ENCODE measurements at places on chromosomes 2 and 18.

DNA sequence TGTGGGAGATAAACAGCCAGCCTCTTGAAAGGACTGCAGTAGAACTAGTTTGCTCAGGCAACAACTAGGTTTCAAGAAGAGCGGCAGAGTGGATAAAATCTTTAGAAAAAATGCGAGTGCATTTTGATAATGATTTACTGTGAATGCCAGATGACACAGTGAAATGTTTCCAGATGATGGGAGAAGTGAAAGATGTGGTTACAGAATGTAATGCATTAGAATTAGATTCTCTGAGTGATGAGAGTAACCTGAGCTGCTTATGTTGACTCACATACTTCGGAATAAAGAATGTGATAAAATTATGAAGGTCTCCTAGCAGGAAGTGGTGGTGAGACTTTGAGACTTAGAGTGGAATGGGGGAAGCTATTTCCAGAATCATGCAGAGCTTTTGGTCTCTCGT, 184.3 kb downstream of the GULP1 start:
- peak; percentile 22 for DNase-seq

DNA sequence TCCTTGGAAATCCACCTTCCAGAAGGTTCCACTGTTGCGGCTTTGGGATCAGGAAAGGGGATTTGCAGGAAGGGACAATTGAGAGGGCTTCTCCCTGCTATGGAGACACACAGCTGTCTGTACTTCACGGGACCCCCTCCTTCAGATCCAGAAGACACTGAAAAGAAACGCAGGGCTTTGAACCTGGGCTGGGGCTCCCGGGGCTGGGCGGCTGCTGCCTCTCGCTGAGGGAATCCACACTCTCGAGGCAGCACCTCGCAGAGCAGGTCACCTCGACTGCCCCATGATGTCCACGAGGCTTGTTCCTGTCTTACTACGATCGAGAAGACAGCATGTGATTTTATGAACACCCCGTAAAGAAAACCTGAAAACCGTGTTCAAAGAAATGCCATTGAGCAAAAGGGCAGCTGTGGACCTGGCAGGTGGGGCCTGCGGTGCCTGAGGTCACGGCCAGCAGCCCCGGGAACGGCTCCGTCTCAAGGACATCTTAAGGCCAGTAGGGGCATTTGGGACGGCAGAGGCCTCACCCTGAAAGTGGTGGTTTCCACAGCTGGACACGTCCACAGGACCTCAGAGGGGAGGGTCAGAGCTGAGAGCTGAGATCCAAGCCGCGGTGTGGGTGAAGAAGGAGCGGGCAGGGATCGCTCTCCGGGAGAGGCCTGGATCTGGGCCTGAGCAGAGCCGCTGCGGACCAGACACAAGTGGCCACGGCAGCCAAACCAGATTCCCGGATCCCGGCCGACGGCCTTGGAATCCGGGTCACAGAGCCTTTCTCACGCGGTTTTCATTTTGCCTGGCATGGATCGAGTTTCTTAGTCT, 165.7 kb downstream of the RTP5 start:
- DNase-seq, result no peak

DNA sequence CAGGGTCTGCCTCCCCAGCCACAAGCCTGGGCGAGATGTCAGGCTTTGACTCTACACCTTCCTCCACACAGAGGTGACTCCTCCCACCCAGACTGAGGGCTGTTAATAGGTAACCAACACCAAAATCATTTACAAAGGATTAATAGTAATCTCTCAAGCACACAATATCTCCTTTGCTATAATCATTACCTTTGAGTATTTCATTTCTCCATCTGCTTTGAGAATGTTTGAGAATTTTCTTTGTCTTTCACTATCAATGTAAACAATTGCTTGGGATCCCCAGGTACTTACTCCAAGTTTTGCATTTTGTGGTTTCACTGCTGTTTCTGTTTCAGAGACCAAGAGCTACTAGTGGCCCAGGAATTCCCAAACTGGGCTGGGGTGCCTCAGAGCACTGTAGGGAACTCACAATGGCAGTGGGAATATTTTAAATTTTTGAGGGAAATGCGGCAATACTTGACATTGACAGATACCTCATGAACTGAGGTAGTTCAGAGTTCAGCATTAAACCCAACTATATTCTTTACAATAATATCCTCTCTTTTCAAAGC, 166.4 kb upstream of the MGAT5 start:
- DNase-seq, result no peak

DNA sequence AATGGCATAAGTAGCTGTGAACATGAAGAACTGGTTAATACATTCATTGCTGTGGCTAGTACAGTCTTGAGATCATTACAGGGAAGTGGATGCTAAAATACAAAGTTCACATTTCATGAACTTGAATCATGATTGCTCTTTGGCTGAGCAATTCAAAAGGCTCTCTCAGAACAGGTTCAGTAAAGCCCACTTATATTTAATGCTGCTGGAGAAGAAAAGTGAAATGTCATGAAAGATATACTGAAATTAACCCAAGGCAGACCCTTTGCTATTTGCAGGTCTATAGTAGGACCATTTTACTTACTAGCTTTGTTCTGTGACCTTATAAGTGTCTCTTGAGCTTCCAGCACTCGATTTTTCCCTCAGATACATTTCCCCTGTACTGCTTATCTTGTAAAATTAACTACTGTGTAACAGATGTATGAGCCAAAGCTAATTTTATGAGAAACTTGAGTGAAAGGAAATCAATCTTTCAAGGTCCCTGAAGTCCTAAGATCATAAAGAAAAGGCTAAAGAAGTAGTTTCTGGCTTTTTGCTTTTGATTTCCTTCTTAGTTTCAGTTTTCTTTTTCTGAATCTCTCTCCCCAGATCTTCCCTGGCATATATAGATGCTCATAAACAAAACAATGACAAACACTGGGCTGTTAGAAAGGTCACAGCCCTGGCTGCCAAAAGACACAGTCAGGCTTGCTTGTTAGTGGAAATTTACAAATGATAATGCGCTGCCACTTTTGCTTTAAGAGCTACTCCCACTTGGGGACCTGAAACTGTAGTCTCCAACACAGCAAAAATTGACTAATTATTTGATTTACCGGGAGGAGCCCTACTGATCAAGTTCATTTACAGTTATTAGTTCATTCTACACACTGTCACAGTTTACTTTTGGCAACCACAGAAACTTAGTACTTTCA, 132.7 kb upstream of the XPO1 start:
- no peak for DNase-seq

GRCh38 chr2:37652199-37652640, 19.2 kb downstream of the CDC42EP3 start:
- peak; percentile 95 for DNase-seq

DNA sequence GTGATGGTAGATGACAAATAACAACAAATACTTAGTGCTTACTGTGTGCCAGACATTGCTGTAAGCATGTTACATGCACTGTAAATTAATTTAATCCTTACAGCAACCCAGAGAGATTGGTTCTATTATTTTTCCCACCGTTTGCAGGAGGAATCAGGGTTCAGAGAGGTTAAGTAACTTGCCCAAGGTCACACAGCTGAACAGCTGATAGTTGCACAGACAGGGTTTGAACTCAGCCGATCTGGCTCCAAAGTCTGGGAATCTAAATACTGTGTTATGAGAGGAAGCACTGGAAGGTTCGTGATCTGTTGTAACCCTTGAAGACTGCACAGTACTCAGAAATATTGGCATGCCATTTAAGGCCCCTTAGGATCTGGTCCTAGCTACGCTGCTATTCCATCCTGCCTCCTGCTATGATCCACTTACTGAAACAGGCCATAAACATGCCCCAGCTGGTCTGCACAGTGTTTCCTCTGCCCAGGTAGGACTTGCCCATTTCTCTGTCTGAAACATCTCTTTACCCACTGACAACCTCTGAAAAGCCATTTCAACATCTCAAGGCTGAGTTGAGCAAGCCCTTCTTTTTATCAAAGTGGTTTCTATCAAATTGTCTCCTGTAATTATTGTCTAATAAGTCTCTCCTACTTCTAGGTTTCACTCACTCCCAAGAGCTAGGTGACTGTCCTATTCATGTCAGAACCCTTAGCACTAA, 40.4 kb upstream of the MRPL33 start:
- no peak for DNase-seq

DNA sequence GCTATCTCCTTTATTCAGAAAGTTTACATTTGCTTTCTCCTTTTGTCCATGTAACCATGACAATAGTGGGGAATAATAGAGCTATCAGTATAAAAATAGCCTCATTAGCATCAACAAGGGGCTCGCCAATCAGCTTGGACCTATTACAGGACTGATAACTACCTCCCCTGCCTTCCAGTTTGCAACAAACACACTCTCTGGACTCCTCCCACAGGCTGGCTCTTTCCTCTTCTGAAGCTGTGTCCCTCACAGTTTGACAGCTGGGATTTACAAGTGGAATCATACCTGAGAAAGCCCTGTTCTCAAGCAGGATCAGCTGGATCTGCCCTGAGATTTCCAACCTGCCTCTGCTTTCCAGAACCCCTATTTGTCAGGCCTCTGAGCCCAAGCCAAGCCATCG, 162.5 kb downstream of the GRB14 start:
- DNase-seq, result no peak

DNA sequence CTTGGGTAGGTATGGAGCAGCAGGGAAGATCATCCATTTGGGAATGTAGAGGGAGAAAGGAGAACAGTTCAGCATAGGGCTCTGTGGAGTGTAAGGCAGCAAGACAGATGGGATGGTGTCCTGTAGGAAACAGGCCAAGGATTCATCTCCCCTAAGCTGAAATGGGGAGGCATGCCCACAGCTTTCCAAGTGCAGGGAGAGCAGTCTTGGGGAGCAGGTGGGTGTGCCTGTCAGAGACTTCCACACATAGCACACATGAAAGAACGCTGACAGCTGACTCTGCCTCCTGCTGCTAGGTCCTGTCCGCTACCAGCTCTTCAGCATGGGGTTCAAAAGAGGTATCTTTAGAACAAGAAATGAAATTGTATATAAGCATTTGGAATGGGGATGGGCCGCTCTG, 9.0 kb downstream of the SETBP1 start:
- DNase-seq, result no peak

- DNase-seq, result no peak
These were observed 157.3 kb upstream of the MMADHC start for GRCh38 chr2:149744865-149745264.

GRCh38 chr2:25651066-25651465, 22.3 kb downstream of the DTNB start:
- no peak for DNase-seq

- DNase-seq, result no peak
These were observed 11.6 kb upstream of the TBC1D8 start for GRCh38 chr2:101162561-101163330.

DNA sequence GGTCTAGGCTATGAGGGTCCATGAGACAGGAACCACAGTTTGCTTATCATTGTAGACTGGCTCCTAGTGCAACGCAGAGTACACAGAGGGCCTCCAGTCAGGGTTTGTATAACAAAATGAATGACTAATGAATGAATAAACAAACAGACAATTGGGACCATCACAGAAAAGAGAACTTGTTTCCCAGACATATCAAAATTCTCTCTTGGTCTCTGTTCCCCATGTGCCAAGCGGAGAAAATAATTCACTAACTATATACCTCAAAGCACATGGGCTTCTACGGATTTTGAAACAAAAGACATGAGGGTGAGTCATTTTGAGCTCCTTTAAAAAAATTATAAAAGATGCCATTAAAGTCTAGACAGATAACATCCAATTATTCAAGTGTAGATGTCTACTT, 28.0 kb downstream of the INO80C start:
- DNase-seq, result no peak

- no peak for DNase-seq
These were observed 23.6 kb upstream of the LRRTM1 start for GRCh38 chr2:80328159-80328571.

DNA sequence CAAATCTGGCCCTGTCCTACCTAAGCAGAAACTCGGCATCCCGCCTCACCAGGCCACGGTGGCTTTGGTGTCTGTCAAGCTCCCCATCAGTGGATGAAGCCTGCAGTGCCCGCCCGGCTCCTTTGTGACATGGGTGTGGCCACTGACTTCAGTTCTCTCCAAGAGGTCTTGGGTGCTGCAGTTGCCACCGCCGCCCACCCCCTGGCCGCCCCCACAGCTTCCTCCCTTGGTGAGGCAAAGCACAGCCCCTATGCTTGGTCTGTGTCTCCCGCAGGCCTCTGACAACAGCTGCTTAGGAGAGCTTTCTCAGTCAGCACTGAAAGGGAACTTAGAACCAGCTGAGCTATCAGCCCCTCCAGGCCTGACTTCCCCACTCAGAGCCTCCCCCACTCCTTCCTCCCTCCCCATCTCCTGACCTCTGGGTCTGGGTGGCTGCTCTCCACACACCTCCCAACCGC, 22.9 kb upstream of the GPR55 start:
- DNase-seq, result no peak

GRCh38 chr2:226396541-226396940, 403.1 kb downstream of the IRS1 start:
- no peak for DNase-seq

- DNase-seq, result no peak
These were observed 105.0 kb upstream of the ITGA4 start for GRCh38 chr2:181352158-181352557.

- DNase-seq, result no peak
These were observed 89.2 kb upstream of the COL5A2 start for GRCh38 chr2:189268763-189269162.

- no peak for DNase-seq
These were observed 9.1 kb downstream of the ARHGAP15 start for GRCh38 chr2:143138292-143138691.

GRCh38 chr2:100707016-100707947, 112.7 kb upstream of the NPAS2 start:
- no peak for DNase-seq

DNA sequence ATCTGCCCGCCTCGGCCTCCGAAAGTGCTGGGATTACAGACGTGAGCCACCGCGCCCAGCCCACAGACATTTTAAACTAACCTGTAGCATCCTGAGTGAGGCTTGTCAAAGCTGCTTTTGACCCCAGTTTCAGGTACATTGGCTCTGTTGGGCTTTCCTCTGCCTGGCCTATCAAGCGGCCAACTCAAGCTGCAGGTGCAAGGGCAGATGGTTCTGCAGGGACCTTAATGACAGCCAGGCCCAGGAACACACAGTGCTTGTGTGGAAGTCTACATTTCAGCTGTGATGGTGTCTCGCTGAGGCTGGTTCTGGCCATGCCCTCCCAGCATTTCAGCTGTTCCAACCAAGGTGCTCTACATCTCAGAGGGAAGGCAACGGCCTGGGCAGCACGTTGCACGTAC, 18.4 kb downstream of the INPP4A start:
- DNase-seq, result no peak

GRCh38 chr2:124316881-124317605, 292.0 kb downstream of the CNTNAP5 start:
- no peak for DNase-seq

- no peak for DNase-seq
These were observed 10.6 kb downstream of the SETBP1 start for GRCh38 chr18:44691148-44691925.

DNA sequence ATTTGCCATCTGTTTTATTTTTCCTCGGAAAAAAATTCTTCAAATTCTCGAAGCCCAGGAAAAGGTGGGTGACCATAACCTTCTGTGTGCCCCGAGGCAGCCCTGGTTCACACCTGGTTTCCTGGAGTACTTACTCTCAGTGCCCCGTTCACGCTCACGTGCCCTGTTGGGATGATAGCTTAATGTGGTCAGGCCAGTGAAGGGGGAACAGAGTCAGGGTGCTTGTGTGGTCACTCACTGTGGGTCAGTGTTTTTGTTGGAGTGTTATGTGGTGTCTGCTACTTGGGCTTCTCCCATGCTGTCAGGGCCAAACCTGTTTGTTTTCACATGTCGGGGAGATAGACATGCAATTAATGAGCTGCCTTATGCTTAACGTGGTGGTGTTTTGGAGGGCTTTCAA, 78.1 kb downstream of the MAP4K4 start:
- no peak for DNase-seq

GRCh38 chr18:75364512-75365253, 62.8 kb downstream of the SMIM21 start:
- DNase-seq, result no peak
